ENCODE measurements at places on chromosomes 2 and 18. TPM values are rescaled to one million over a fixed set of nuclear protein-coding genes. Genes with fewer than 3 reads are reported as not detected.

Gene IL36RN
- not detected for total RNA-seq

Gene SSB
- total RNA-seq: 287 TPM

Gene VWC2L
- not detected for total RNA-seq

Gene C2orf80
- not detected for total RNA-seq

Gene MC4R
- total RNA-seq: 3.9 TPM

Gene SLC4A3
- total RNA-seq: 11.4 TPM

Gene ADRA2B
- not detected for total RNA-seq

Gene DNAJC10
- 152 TPM for total RNA-seq

Gene RGPD6
- 12.8 TPM for total RNA-seq

Gene DSC2
- not detected for total RNA-seq

Gene RIT2
- total RNA-seq: not detected

Gene SCN9A
- 6.3 TPM for total RNA-seq

Gene FAM110C
- not detected for total RNA-seq

Gene KCNE4
- not detected for total RNA-seq

Gene DSC3
- not detected for total RNA-seq

GRCh38 chr2:105072039-105072438, 34.2 kb downstream of the MRPS9 start:
- DNase-seq: no peak

- DNase-seq: no peak
These were observed 84.1 kb upstream of the GULP1 start for GRCh38 chr2:188207554-188207953.

- no peak for DNase-seq
These were observed 225.4 kb downstream of the TXNL1 start for GRCh38 chr18:56412951-56413350.

DNA sequence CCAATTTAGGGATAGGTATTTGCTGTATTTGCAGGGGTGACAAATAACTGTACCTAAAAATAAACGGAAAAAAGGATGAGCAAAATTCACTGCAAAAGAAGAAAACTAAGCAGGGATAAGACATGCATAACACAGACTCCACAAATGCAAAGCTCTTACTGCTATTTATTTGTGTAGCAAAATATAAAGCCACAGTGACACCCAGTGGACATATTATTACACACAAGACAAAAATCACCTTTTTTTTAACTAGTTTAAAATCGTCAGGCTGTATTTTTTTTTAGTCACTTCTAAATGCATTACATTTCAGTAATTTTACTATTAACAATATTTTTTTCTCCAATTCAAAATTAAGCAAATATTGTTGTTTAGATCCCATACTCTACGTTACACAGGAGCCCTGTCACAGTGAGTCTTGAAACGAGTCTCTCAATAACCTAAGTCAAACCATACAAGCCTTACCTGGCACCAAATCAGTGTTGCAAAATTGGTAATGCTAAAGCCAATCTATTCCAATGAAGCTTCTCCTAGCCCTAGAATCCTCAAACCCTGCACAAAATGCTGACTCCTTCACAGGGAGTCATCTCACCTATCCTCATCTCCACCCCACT, 23.7 kb downstream of the METTL4 start:
- DNase-seq: peak; percentile 47

DNA sequence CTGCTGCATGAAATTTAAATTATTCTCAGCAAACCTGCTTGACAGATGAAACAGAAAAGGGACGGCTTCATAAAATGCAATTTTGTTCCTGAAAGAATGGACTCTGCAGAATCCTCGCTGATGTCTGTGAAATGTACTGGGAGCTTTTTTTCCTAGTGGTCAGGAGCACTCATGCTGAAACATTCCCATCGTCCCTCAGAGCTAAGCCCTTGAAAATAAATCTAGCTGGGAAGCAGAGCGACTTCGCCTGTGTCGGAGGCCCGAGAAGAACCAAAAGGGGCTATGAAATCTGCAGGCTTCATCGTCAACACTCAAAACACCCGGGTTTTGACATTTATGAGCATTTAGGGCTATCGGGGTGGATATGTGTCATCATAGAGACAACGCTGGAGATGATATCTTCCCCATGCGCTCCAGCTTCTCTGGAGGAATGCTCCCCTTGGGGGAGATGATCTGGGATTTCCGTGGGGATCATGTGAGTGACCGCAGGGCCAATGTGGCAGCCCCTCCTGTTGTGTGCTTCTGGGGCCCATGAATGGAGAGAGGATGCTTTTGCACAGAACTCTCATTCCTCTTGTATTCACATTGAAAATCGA, 182.3 kb downstream of the KLHL29 start:
- no peak for DNase-seq

DNA sequence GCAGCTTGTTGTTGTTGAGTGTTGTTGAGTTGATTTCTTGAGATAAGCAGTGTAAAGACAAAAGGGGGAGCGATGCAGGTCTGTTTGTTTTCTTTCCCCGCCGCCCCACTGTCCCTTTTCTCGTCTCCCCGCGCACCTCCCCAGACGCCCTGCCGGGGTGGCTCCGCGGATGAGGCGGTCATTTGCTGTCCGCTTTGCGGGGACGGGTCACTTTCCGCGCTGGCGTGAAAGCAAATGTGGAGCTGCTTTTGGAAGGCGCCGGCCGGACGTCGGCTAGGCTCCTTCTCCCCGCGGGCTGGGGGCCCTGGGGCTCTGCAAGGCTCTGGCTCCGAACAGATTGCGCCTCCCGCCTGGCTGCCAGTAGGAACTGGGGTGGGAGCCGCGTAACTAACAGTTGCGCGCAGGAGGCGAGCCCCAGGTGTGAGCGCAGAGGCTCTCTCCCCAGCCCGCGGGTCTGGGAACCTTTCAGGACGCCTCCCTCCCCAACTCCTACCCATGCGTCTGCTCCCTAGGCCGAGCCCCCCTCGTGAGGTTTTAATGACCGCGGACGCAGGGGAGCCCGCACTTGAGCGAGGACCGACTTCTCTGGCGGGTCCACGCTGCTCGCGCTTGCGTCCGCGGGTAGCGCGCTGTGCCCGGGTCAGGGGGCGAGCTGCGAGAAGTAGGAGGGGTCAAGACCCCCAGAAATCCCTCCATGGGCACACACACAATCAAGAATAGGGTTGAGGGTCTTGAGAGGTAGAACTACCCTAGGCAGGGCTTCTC, 146.6 kb downstream of the MEIS1 start:
- peak; percentile 19 for DNase-seq

DNA sequence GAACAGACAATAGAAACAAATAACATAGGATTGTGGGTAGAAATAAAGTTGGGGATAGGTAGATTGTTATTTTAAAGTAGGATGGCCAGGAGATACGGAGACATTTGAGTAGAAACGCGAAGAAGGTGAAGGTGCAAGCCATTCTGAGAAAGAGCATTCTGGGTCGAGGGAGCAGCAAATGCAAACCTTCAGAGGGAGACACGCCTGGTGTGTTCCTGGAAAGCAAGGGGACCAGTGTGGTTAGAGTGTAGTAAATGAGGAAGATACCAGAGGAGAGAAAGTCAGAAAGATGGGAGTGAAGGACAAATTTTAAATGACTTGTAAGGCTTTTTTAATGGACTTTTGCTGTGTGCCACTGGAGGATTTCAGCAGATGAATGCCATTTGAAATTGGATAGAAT, 1.7 kb downstream of the CYP20A1 start:
- DNase-seq: no peak

- peak; percentile 76 for DNase-seq
These were observed 16.7 kb upstream of the WIPF1 start for GRCh38 chr2:174614261-174614660.

GRCh38 chr2:108217211-108217610, 22.6 kb upstream of the SULT1C3 start:
- DNase-seq: no peak

DNA sequence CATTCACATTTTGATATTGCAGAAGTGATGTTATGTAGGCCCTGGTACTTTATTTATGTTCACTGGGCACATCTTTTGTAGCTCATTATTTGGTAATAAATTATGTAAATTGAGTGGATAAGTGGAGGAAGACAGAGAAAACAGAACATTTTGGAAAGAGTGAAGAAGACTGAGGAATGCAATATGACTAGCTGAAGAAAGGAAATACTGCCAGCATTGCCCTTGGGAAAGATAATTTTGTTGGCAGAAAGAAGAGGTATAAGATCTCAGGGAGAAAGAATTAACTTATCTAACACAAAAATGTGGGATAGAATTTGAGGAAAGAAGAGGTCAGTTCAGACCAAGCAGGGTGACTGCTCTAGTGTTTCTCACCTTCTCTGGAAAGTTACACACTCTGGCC, 118.8 kb downstream of the TTC27 start:
- no peak for DNase-seq

- DNase-seq: no peak
These were observed 15.5 kb upstream of the ECEL1 start for GRCh38 chr2:232502911-232503808.

GRCh38 chr2:47518497-47519146, 115.7 kb downstream of the MSH2 start:
- DNase-seq: no peak

GRCh38 chr18:12308386-12309100, 502 bp downstream of the TUBB6 start:
- DNase-seq: peak; percentile 81

DNA sequence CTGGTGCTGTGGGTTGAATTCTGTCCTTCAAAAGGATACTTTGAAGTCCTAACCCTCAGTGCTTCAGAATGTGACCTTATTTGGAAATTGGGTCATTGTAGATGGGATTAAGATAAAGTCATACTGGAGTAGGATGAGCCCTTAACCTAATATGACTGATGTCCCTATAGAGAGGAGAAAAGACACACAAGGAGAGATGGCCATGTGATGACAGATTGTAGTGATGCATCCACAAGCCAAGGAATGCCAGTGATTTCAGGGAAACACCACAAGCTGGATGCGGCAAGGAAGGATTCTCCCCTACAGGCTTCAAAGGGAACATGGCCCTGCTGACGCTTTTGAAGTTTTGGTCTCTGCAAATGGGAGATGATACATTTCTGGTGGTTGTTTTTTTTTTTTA, 24.7 kb upstream of the CCBE1 start:
- no peak for DNase-seq

- peak; percentile 95 for DNase-seq
These were observed 3.6 kb upstream of the CTDSP1 start for GRCh38 chr2:218395826-218396687.

DNA sequence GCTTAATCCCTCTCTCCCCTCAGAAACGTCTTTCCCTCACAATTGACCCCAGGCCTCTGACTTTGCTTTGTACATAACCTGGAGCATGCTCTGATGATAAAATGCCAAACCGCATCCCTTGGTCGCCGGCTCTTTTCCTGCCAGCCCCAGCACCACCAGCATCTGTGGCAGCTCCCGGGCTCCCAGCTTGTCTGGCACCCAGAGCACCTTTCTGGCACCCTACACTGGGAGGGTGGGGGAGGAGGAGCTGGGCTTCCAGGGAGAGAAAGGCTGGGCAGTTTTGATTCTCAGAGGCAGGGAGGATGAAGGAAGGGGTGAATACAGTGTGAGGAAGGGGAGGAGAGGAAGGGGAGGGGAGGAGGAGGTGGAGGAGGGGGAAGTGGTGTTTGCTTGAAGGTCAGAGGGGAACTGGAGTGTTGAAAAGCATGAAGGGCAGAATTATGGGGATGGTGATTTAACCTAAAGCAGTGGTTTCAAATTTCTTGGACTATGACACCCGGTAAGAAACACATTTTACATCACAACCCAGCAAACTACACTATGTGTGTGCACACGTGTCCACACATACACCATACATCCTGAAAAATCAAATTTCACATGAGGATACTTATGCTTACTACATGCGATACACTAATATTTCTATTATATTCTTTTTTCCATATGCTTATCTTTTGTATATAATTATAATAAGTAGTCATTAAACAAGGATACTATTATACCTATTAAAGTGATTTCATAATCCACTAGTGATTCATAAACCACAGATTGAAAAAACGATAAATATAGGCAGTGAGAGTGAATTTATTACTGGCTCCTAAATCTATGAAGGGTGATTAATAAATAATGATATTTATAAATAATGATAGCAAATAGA, 30.0 kb upstream of the IGFBP2 start:
- DNase-seq: no peak

- DNase-seq: no peak
These were observed 34.5 kb downstream of the SFT2D3 start for GRCh38 chr2:127735537-127736399.

- DNase-seq: no peak
These were observed 28.2 kb downstream of the TSPYL6 start for GRCh38 chr2:54227798-54228197.

- DNase-seq: no peak
These were observed 277.3 kb downstream of the MBD2 start for GRCh38 chr18:53947092-53947640.

- DNase-seq: no peak
These were observed 12.0 kb upstream of the GTF2A1L start for GRCh38 chr2:48605482-48606175.

DNA sequence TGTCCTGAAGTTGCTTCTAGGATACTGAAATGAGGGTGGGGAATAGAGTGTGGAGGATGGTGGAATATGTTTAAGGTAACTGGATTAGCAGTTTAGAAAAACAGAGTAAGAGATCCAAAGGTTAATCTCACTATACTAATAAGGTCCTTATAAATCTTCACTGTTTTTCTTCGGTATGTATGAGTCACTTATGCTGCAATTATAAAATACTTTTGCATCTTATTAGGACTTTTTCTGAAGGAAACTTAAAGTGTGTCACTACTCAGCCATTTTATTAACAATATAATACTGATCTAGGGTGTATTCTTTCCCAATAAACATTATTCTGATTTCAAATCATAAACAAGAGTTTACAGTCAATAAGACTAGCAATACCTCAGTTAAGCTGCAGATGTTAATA, 182.3 kb downstream of the ZNF521 start:
- no peak for DNase-seq

DNA sequence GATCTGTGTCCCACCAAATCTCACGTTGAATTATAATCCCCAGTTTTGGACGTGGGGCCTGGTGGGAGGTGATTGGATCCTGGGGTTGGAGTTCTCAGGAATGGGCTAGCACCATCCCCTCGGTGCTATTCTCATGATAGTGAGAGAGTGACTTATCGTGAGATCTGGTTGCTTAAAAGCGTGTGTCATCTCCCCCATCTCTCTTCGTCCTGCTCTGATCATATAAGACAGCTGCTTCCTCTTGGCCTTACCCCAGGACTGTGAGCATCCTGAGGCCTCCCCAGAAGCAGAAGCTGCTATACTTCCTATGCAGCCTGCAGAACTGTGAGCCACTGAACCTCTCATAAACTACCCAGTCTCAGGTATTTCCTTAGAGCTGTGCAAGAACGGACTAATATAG, 163.7 kb upstream of the NDUFV2 start:
- DNase-seq: no peak

GRCh38 chr2:169232551-169233154, 129.7 kb downstream of the LRP2 start:
- no peak for DNase-seq
